ENCODE measurements at places on chromosomes 13 and 19. TPM values are rescaled to one million over a fixed set of nuclear protein-coding genes. Genes with fewer than 3 reads are reported as not detected.

- no peaks in the 10 kb centered on the region for H3K36me3 ChIP-seq
- H3K4me3 ChIP-seq: no peak overlapping the region
These were observed 11.9 kb downstream of the GAS6 start for GRCh38 chr13:113851826-113852535.

DNA sequence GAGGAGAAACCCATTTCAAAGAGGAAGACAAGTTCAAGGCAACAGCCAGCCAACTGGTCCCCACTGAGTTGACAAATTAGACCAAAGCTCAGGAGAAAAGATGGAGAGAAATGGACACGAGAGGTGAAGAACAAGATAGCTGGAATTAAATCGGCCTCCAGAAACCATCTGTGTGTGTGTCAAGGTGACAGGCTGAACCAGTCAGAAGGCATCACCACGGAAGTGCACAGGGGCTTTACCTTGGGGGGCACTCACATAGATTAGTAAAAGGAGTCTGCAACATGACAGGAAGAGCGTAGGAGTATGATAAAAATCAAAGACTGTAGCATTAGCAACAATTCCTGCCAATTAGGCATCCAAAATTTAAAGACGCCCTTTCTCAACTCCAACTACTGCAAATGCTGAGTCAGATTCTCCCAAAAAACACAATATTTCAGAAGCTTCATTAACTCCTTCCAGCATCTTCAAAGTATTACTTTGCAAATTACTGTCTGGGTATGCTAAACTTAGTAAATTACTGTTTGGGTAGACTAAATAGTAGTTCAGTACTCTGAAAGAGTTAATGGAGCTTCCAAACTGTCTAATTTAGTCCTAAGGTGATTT is 66.2 kb downstream of the FOXO1 start:
- H3K27ac ChIP-seq: no peak overlapping the region
- DNase-seq: no peak
- no peak overlapping the region for H3K4me3 ChIP-seq
- H3K27me3 ChIP-seq: no peaks in the 10 kb centered on the region
- H3K36me3 ChIP-seq: no peaks in the 10 kb centered on the region

DNA sequence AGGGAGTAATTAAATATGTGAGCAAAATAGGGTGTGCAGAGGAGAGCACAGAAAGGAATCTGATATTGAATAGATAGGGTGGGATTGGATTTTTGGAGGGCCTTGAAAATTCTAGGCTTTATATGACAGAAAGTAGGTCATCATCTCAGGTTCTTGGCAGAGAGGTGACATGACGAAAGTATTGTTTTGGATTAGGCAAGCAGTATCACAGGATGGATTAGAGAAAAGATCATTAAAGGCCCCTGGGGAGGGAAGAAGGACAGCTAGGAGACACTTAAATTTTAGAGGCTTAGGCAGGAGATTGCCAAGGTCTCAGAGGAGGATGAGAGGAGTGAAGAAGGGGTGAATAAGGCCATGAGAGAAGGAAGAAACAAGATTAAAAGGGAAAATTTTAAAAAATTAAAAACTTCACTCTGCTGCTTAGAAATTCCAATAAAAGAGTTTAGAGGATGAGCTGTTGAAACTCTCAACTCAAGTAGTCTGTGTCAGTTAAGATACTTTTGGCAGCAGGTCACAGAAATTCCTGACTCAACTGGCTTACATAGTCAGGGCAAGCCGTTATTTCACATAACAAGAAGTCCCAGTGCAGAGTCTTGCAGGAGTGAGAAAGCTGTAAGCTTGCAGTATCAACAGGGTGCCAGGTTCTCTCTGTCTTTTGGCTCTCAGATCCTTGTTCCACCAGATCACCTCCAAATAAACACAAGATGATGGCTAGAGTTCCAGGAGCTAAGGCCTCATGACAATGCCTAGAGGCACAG is 8.8 kb downstream of the GPC6 start:
- H3K4me3 ChIP-seq: no peak overlapping the region
- no peaks in the 10 kb centered on the region for H3K4me1 ChIP-seq
- peak overlapping the region; percentile 6 for H3K27ac ChIP-seq
- no peaks in the 10 kb centered on the region for H3K36me3 ChIP-seq

- no peak for DNase-seq
- H3K27ac ChIP-seq: peak overlapping the region; percentile 89
- H3K4me3 ChIP-seq: peak overlapping the region; percentile 58
- peaks cover 8% of the 10 kb centered on the region for H3K4me1 ChIP-seq
- no peaks in the 10 kb centered on the region for H3K36me3 ChIP-seq
- no peaks in the 10 kb centered on the region for H3K27me3 ChIP-seq
These were observed 16.2 kb downstream of the ZNF331 start for GRCh38 chr19:53553865-53554791.

CGB8 gene
- not detected for total RNA-seq

DNA sequence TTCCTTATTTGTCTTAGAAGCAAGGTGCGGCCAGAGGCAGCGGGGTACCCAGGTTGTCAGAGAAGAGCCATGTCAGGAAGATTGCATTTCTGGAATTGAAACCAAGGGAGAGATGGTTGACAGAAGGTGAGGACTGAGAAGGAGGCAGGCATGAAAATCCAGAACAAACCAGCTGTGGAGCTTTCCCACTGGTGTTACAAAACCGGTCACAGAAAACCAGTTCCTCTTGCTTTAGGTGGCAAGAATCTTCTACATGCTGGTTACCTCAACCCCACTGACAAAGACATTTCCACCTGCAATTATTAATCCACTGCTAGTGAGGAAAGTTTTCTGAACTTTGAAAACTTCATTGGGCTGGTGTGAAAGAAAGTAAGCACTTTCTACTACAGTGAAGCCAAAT is 64.0 kb upstream of the MED4 start:
- H3K36me3 ChIP-seq: no peaks in the 10 kb centered on the region
- no peak for DNase-seq
- H3K4me3 ChIP-seq: no peak overlapping the region
- H3K27me3 ChIP-seq: no peaks in the 10 kb centered on the region

GRCh38 chr19:14390548-14390947 is 9.3 kb downstream of the ADGRE5 start:
- no peak overlapping the region for H3K4me3 ChIP-seq
- no peak for DNase-seq
- no peaks in the 10 kb centered on the region for H3K4me1 ChIP-seq
- no peaks in the 10 kb centered on the region for H3K36me3 ChIP-seq
- H3K27me3 ChIP-seq: no peaks in the 10 kb centered on the region

DNA sequence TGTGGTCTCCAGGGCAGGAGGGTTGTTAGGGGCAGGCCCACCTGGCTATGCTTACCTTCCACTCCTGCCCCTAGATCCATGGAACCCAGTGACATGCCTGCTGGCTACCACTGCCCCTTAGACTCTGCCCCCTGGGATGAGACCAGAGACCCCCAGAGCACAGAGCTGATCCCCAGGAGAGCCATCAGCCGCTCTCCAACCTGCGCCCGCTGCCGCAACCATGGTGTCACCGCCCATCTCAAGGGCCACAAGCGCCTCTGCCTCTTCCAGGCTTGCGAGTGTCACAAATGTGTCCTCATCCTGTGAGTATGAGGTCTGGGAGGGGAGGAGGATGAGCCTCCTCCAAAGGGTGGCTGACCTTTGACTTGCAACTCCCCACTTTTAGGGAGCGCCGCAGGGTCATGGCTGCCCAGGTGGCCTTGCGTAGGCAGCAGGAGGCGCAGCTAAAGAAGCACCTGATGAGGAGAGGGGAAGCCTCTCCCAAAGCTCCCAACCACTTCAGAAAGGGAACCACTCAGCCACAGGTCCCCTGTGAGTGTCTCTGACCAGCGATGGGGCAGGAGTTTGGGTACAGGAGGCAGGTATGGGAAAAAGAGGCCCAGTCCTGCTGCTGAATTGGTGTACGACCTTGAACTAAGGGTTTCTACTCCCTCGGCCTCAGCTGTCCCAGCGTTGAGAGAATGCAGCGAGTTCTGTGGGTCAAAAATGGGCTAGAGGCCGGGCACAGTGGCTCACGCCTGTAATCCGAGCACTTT is 2.7 kb downstream of the DMRTC2 start:
- H3K27me3 ChIP-seq: no peaks in the 10 kb centered on the region
- H3K4me1 ChIP-seq: no peaks in the 10 kb centered on the region
- no peaks in the 10 kb centered on the region for H3K36me3 ChIP-seq
- no peak overlapping the region for H3K4me3 ChIP-seq
- DNase-seq: no peak

- no peak overlapping the region for H3K4me3 ChIP-seq
- H3K36me3 ChIP-seq: no peaks in the 10 kb centered on the region
- H3K27me3 ChIP-seq: no peaks in the 10 kb centered on the region
- H3K27ac ChIP-seq: no peak overlapping the region
These were observed 720.3 kb downstream of the UQCRFS1 start for GRCh38 chr19:28492621-28493020.

GRCh38 chr13:76745261-76746200 is 140.7 kb downstream of the KCTD12 start:
- no peak overlapping the region for H3K4me3 ChIP-seq
- H3K4me1 ChIP-seq: no peaks in the 10 kb centered on the region
- H3K27me3 ChIP-seq: no peaks in the 10 kb centered on the region

AZU1 gene
- not detected for total RNA-seq

DNA sequence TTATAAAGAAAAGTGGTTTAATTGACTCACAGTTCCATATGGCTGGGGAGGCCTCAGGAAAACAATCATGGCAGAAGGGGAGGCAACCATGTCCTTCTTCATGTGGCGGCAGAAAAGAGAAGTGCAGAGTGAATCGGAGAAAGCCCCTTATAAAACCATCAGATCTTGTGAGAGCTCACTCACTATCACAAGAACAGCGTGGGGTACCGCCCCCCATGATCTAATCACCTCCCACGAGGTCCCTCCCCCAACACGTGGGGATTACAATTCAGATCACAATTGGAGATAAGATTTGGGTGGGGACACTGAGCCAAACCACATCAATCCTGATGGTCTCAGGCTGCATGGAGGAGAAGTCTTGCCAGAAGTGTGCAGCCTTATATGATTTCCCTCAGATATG is 26.0 kb downstream of the TM9SF2 start:
- H3K4me1 ChIP-seq: no peaks in the 10 kb centered on the region
- no peak overlapping the region for H3K4me3 ChIP-seq
- no peak for DNase-seq
- H3K36me3 ChIP-seq: no peaks in the 10 kb centered on the region
- no peak overlapping the region for H3K27ac ChIP-seq
- H3K27me3 ChIP-seq: no peaks in the 10 kb centered on the region

GRCh38 chr19:2646866-2647535 is 55.5 kb downstream of the GNG7 start:
- no peaks in the 10 kb centered on the region for H3K27me3 ChIP-seq
- H3K36me3 ChIP-seq: no peaks in the 10 kb centered on the region
- H3K27ac ChIP-seq: no peak overlapping the region
- no peak for DNase-seq

- DNase-seq: no peak
- H3K27ac ChIP-seq: no peak overlapping the region
- no peaks in the 10 kb centered on the region for H3K27me3 ChIP-seq
- no peak overlapping the region for H3K4me3 ChIP-seq
- H3K36me3 ChIP-seq: no peaks in the 10 kb centered on the region
These were observed 218.3 kb upstream of the EDNRB start for GRCh38 chr13:78136966-78137365.

- H3K4me3 ChIP-seq: no peak overlapping the region
- H3K27me3 ChIP-seq: no peaks in the 10 kb centered on the region
- H3K36me3 ChIP-seq: no peaks in the 10 kb centered on the region
- no peak for DNase-seq
These were observed 115.4 kb downstream of the MRPL57 start for GRCh38 chr13:21291840-21292239.

GRK1 gene
- total RNA-seq: not detected

MBD3L3 gene
- not detected for total RNA-seq

DNA sequence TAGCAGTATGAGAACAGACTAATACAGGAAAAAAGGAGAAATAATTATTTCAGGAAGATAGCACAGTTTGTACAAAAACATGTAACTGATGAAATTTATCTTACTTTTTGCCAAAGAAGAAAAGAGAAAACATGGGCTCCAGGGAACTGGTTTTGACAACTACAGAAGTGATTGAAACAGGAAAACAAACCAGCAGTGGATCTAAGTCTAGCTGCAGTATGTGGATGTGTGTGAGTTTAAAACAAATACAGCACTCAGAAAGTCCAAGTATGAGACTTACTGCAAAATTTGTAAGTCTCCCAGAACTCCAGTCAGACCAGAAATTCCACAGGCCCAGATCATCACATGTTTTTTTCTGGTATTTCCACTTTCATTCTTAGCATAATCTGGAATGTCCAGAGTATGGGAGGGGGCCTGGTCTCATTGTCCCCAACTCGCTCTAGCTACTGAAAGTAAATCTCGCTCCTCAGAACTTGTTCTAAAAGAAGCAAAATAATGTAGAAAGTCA is 259.5 kb downstream of the NHLRC3 start:
- H3K36me3 ChIP-seq: no peaks in the 10 kb centered on the region
- H3K27me3 ChIP-seq: no peaks in the 10 kb centered on the region
- DNase-seq: no peak
- H3K4me1 ChIP-seq: no peaks in the 10 kb centered on the region

GRCh38 chr19:15640904-15641597 is 354 bp downstream of the CYP4F3 start:
- H3K4me1 ChIP-seq: peaks cover 16% of the 10 kb centered on the region
- no peaks in the 10 kb centered on the region for H3K27me3 ChIP-seq
- no peaks in the 10 kb centered on the region for H3K36me3 ChIP-seq
- H3K27ac ChIP-seq: peak overlapping the region; percentile 37

CYP4F8 gene
- 0.98 TPM for total RNA-seq

- DNase-seq: no peak
- no peaks in the 10 kb centered on the region for H3K36me3 ChIP-seq
- H3K27ac ChIP-seq: peak overlapping the region; percentile 86
These were observed 850 bp downstream of the KLF5 start for GRCh38 chr13:73059460-73060250.

CGB7 gene
- 0.98 TPM for total RNA-seq

DNA sequence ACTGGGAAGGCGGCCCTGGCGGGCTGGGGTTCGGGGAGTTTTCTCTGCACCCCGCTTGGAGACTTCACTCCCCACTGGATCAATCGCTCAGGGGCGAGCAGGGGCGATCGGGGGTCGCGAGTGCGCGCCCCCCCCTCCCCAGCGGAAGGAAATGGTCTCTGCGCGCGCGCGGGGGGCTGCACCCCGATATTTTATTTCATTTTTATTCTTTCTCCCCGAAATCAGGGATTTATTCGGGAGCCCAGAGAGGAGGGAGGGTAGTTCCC is 421 bp downstream of the ARID3A start:
- peaks cover 28% of the 10 kb centered on the region for H3K4me1 ChIP-seq
- H3K27ac ChIP-seq: peak overlapping the region; percentile 82
- H3K36me3 ChIP-seq: no peaks in the 10 kb centered on the region

DNA sequence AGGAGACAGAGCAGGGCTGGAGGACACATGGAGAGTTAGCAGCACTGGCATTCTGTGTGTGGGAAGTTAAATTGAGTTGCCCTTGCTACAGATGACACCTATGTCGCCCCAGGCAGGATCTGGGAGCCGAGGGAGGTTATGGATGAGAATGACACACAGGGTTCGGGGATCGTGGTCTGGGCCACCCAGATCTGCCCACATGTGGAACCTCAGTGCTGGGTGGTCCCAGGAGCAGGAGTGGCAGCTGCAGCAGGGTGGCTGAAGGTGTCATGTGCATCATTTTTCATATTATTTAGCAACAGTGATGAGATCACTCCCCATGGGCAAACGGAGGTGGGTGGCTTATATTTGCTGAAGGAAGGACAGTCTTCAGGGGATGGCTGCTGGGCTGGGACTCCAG is 3.2 kb downstream of the IL17D start:
- peaks cover 29% of the 10 kb centered on the region for H3K4me1 ChIP-seq
- no peaks in the 10 kb centered on the region for H3K27me3 ChIP-seq
- no peaks in the 10 kb centered on the region for H3K36me3 ChIP-seq
- no peak overlapping the region for H3K27ac ChIP-seq

SLC25A15 gene
- total RNA-seq: 7.1 TPM

CLEC4G gene
- total RNA-seq: 0.98 TPM

ADGRE3 gene
- not detected for total RNA-seq

FAM187B gene
- total RNA-seq: not detected

- no peak for DNase-seq
- H3K36me3 ChIP-seq: no peaks in the 10 kb centered on the region
- H3K4me3 ChIP-seq: no peak overlapping the region
These were observed 137.6 kb upstream of the SLC10A2 start for GRCh38 chr13:103203735-103204330.

OR10H5 gene
- not detected for total RNA-seq

Data from vagina (tissue), 2 donors.